ENCODE measurements at places on chromosomes 3 and 15. TPM values are rescaled to one million over a fixed set of nuclear protein-coding genes. Genes with fewer than 3 reads are reported as not detected.

SRGAP3 gene
- 9.6 TPM for total RNA-seq

DNA sequence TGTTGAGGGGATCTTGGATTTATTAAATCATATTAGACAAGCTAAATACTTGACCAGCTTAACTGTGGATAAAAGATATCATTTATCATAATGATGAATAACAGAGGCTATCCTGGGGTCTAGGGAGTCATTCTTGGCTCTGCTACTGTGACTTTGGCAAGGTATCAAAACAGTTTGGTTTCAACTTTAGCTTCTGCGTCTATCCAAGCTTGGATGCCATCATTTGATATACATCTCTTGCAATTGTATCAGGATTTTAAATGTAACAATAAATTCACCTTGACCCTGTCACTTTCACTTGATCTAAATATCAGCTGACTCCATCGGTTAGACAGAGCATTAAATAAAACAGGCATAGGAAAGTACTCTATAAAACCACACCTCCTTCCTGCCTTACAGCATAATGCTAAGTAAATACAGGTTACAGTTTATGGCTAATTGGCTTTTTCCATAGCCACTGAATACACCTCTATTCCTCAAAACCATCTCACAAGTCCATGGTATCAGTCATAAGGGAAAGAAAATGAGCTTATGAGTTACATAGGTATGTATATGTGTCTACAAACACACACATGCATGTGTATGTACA, 262.9 kb downstream of the CTNNB1 start:
- H3K27me3 ChIP-seq: no peaks in the 10 kb centered on the region
- DNase-seq: peak; percentile 3
- no peak overlapping the region for H3K27ac ChIP-seq

DNA sequence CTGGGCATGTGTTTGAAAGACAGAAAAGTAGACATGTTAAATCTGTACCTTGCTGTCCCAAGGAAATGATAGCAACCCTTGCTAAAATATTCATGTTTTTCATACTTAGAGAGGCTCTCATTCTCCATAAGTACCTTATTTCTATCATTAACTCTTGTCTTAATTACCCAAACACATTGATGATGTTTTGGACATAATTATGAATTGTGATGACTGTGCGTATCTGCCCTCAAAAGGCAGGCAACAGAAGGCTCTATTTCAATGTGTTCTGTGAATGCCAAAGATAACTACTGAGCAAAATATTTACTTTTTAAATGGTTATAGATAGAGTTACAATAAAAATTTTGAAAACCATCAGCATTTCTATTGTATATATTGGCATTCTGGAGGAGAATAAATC, 1263.8 kb downstream of the ZPLD1 start:
- no peaks in the 10 kb centered on the region for H3K36me3 ChIP-seq
- H3K27me3 ChIP-seq: no peaks in the 10 kb centered on the region
- H3K4me3 ChIP-seq: no peak overlapping the region

DNA sequence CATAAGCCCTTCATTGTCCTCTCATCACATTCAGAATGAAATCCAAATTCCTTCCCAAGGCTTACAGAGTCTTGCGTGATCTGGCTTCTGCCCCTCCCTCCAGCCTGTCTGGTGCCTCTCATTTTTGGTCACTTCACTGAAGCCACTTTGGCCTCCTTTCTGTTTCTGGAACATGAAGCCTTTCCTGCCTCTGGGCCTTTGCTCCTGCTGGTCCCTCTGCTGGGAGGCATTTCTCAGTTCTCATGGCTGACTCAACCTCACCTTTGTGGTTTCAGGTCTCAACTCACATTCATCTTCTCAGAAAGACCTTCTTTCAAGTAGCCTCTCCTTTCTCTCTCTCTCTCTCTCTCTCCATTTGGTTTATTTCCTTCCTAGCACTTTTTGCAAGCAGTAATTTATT, 43.9 kb upstream of the BHLHE40 start:
- H3K27ac ChIP-seq: peak overlapping the region; percentile 42
- H3K27me3 ChIP-seq: no peaks in the 10 kb centered on the region
- no peak overlapping the region for H3K4me3 ChIP-seq

DNA sequence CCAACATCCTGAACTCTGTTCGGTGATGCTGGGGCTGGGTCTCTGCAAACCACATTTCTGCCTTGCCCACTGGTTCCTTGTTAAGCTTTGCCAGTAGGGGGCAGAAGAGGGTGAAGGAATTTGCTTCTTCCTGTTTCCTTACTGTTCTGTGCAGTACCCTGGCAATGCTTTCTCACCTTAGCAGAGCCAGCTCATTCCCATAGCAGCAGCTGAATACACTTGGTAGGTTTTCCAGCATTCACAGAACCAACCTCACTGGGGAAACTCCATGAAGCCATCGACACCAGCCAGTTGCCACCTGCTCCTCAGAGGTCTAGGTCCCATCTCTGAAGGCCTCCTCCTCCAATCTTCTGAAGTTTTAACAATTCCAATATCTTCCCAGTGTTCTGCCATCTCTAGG, 308.4 kb downstream of the PDCD6IP start:
- H3K27me3 ChIP-seq: no peaks in the 10 kb centered on the region
- no peak overlapping the region for H3K27ac ChIP-seq
- DNase-seq: peak; percentile 41
- H3K4me3 ChIP-seq: no peak overlapping the region
- H3K4me1 ChIP-seq: peaks cover 4% of the 10 kb centered on the region
- H3K36me3 ChIP-seq: no peaks in the 10 kb centered on the region

- H3K27ac ChIP-seq: no peak overlapping the region
- no peaks in the 10 kb centered on the region for H3K27me3 ChIP-seq
- no peak overlapping the region for H3K4me3 ChIP-seq
- DNase-seq: peak; percentile 19
These were observed 6.3 kb downstream of the ADAMTS17 start for GRCh38 chr15:100335335-100335999.

Data from PC-3 (cell line).